Mesenteric fat pad (tissue), 1 donor: ENCODE measurements at places on chromosomes 5 and 9. TPM values are rescaled to one million over a fixed set of nuclear protein-coding genes. Genes with fewer than 3 reads are reported as not detected.

GRCh38 chr5:1224631-1225030 is 550 bp upstream of the SLC6A18 start:
- no peak for DNase-seq

DNA sequence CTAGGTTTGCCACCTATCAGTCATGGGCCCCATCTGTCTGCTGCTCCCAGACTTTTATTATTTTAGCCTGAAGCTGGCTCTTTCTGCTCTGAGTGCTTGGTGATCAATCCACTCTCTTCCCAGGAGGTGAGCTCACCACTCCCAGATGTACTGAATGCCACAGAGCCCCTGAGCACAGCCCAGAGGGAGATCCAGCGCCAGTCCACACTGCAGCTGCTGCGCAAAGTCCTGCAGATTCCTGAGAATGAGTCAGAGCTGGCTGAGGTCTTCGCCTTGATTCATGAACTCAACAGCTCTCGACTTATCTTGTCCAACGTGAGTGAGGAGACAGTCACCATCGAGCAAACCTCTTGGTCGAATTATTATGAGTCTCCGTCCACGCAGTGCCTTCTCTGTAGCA is 36.0 kb downstream of the HMGXB3 start:
- no peak for DNase-seq

DNA sequence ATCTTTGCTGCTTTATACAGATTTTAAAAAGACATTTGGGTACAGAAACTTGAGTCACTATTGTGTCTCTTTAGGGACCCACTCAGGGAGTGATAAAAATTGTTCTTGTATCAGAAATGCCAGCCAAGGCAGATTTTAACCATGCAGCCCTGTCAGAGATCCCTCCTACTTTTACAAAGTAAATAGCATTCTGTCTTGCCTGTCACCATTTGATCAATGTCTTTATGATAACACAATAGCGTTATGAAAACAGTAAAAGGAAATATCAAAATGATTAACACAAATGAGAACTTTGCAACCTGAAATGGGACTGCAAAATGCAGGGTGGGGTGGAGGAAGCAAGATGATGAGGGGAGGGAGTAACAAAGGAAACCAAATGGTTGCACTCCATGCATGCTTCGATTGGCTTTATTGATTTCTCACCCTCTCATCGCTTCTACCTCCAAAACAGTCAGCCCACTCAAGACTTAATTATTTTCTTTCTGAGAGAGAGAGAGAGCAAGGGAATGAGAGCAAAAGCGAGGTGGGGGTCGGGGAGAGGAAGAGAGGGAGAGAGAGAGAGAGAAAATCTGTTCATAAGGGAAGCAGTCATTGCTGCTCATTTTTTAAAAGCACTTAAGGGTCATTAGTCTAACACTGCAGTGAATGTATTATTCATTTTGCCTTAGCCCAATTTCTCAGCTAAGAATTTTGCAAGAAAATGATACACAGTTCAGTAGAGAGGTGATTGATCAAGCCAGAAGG is 576.5 kb downstream of the CSNK1G3 start:
- no peak for DNase-seq

DNA sequence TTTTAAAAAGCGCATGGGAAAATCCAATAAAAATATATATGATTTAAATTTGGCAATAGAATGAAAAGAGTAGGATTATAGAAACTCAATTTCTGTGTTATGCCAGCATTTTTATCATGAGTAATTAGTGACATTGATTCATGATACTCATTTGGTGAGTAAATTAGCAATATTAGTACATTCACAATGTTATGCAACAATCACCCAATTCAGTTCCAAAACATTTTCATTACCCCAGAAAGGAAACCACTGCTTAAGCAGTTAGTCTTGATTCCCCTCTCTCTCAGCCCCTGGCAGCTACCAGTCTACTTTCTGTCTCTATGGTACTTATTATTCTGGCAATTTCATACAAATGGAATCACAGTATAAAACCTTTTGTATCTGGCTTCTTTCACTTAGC is 27.0 kb downstream of the OSMR start:
- no peak for DNase-seq

GRCh38 chr9:82101475-82101874 is 112.9 kb downstream of the SPATA31D1 start:
- DNase-seq, result no peak

DNA sequence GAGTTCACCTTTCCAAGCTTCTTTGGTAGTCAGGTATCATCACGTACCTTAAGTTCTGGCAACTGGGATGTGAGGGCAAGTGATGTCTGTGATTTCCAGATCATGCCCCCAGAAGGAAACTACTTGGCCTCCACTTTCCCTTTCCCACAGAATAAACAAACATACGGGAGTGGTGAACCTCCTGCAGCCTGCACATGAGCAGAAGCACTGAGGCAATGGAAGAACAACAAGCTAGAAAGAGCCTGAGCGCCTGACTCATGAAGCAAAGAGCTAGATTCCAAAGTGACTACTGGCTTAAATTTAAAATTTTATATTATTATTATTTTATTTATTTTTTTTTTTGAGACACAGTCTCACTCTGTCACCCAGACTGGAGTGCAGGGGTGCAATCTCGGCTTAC is 35.0 kb downstream of the ARL15 start:
- DNase-seq, result no peak

DNA sequence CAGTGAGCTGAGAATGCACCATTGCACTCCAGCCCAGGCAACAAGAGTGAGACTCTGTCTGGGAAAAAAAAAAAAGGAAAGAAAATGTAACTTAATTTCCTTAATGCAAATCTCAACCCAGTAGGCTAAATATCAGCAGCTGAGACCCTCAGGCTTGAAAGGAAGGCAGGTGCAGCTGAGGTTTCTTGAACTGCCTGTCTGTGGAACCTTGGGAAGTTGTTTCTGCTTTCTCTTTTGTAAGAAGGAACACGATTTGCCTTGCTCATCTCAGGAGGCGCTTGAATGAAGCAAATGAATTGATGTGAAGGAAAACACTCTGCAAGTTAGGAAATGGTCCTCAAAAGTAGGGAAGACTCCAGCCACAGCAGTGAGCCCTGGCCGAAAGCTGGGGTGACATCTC is 143.3 kb downstream of the IRX1 start:
- no peak for DNase-seq

DNA sequence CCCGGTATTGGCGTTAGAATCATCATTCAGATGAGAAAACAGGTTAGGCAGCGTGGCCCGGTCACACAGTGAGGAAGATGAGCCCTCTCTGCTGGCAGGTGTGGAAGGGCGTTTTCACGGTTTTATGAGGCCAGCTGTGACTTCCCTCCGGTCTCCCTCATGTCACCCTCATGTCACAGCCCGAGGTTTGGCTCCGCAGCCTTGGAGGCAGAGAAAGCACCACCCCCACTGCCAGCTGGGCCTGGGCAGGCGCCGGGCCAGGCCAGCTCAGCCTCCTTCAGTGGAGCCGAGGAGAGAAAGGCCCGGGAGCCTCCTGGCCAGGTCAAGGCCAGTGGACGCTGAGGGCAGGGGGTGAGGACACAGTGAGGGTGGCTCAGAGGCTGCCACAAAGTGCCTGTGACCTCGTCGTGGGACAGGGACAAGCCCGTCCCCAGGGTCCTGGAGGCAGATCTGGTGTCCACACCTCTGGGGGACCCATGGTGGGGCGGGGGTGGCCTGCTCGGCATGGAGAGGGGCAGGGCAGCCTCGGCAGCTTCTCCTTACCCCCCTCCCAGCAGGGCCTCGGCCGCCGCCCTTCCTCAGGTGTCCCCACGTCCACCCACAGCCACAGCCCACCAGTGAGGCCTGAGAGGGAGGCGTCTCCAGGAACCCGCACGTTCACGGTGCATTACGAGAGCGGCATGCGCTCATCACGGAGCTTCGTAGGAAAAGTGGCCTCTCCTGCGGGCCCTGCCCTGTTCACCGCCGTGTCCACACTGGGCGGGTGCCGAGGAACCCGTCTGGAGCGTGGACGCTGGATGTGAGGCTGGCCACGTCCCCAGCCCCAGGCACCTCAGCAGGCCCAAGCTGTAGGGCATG is 32.2 kb downstream of the EXD3 start:
- DNase-seq, result no peak

GRCh38 chr9:36217256-36217968 is 26.7 kb downstream of the CLTA start:
- DNase-seq, result no peak

DNA sequence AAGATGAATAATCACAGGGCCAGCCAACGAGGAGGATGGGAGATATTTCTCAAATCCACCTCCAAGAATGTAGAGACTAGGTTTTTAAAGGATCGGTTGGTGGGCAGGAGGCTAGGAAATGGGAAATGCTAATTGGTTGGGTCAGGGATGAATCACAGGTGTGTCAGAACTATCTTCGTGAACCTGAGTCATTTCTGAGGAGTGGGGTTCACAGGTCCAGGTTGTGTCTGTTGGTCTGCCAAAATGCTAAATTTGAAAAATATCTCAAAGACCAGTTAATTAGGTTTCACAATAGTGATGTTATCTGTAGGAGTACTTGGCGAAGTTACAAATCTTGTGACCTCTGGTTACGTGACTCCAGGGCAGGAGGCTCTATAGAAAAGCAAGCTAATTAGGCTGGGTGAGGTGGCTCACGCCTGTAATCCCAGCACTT is 2.6 kb upstream of the PLAA start:
- no peak for DNase-seq

DNA sequence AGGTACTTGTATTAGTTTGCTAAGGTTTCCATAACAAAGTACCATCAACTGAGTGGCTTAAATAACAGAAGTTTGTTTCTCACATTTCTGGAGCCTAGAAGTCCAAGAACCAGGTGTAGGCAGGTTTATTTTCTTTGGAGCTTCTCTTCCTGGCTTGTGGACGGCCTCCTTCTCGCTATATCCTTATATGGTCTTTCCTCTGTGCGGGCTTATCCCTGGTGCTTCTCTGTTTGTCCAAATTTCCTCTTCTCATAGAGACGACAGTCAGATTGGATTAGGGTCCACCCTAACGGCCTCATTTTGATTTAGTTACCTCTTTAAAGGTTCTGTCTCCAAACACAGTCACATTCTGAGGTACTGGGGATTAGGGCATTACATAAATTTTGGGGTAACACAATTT is 88.3 kb downstream of the RMI1 start:
- no peak for DNase-seq

DNA sequence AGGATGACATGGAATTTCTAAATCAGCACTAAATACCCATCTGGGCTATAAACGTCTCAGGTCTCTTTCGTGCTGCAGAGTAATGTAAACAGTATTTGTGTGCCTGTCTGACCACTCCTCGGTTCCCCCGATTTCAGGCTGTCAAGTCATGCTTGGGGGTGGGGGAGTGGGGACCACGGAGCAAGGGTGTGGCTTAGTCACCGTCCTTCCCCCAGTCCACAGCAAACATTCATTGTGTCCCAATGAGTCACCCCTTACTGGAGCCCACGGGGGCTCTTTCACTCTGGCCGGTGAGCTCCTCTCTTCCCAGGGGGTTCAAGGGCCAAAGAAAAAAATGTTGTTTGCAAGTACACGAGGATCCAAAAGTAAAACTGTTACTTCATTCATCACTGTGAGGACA is 72.4 kb upstream of the ICE1 start:
- no peak for DNase-seq

DNA sequence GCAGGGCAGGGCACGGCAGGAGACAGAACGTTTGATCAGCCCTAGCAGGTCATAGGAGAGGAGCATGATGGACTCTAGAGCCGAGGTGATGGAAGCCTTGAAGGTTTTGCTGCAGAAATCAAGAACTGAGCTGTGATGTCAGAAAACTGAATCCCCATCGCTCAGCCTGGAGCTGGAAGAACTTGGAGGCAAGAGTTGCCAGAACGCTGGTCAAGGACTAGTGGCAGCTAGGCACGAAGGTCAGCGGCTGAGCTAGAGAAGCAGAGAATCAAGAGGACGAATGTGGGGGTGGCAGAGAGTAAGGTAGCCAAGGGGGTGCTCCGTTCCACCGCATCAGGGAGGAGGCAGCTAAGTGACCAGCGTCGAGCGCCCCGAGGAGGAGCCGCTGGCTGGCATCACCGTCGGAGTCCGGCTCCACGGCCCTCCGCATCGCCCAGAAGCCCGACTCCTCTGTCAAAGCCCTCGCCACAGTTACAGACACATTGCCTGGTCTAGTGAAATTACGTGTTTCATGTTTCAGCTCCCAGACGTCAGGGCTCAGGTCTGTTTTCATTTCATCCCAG is 1.2 kb upstream of the GALNT10 start:
- DNase-seq, result no peak

- peak; percentile 94 for DNase-seq
Observed at GRCh38 chr5:134527156-134527960, 1.9 kb downstream of the JADE2 start.

- DNase-seq, result no peak
Observed at GRCh38 chr5:179801304-179802206, 5.1 kb downstream of the MGAT4B start.

DNA sequence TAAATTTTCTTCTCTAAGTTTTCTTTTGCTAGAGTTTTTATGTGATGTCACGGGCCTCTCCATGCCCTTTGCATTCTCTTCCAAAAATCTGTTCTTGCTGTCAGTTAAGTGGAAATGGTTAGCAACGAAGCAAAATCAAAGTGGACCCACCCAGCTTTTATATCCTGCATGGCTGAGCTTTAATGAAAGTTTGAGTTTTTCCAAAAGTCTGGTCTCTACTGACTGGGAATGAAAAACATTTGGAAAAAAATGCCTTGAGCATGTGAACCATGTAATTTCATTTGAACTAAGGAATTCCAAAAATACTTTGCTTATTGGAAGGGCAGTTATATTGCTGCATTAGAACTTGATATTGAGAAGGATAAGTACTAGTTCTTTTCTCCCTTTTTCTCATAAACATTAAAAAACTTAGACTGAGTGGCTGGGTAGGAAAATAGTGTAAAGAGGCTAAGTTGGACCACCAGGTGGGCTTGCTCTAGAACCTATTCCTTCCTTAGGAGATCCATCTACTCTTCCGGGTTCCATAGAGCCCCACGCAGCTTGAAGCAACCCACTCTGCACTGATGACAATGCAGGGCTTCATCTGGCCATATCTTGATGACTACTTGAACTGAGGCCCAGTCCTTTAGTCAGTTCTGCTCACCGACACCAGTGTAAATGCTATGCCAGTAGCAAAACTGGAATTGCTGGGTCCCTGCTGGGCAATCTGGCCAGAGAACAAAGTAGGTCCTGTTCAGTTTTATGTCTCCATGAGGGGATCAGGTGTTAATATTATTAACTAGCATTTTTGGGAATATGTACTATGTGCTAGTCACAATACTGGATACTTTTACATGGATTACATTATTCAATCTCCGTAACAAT is 17.4 kb upstream of the RIC1 start:
- DNase-seq, result no peak

- no peak for DNase-seq
Observed at GRCh38 chr5:135822286-135822685, 12.2 kb upstream of the SLC25A48 start.

- DNase-seq, result no peak
Observed at GRCh38 chr9:95615246-95615645, 98.5 kb upstream of the PTCH1 start.

The BTNL8 gene
- 0.96 TPM for total RNA-seq

The CNTLN gene
- total RNA-seq, result 7.1 TPM

The GZMA gene
- 1.0 TPM for total RNA-seq

The XRCC4 gene
- 7.4 TPM for total RNA-seq

The PCDHGA4 gene
- 4.7 TPM for total RNA-seq

The IRX2 gene
- 0.45 TPM for total RNA-seq

The AMBP gene
- not detected for total RNA-seq

The SEMA6A gene
- total RNA-seq, result 24.0 TPM

The TEX48 gene
- not detected for total RNA-seq
